ENCODE measurements at places on chromosomes 16 and 17.

DNA sequence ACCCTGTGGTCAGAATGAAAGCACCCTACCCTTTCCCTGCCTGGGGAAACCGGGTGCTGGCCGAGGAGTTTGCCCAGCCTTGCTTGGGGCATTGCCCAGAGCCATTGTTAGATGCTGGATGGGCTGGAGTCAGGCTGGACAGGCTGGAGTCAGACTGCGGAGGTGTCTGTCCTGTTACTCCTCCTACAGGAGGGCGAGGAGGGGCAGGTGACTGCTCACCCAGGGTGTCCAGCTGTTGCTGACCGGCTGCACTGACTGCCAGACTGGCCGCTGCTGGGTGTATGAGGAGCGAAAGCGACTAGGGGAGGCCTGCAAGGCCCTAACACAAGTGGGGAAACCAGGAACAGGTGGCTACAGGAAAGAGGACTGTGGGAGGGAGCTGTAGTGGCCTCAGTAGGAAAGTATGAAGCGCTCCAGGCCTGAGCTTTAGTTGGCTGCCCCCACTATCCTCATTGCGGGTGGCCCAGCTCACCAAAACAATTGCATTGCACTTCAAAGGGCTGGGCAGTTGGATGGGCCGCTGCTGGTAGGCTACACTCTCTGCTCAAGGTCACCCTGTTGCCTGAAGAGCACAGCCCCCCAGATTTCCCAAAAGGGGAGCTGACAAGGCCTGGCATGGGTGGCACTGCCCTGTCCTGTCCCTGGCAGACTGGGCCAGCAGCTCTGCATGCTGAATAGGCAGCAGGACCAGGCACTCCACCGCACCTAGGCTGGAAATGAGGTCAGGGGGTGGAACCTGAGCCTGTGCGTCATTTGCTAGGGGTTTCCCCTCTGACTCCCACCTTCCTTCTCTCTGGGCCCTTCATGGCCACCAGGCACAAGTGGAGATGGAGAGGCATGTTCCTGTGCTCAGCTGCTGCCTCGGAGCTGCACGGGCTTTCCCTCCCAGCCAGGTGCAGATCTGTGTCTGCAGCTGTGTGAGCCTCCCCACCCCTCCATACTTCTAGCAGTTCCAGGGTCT is 18.4 kb downstream of the LDHD start:
- peaks cover 44% of the 10 kb centered on the region for H3K4me1 ChIP-seq
- H3K36me3 ChIP-seq = peaks cover 4% of the 10 kb centered on the region
- no peak overlapping the region for H3K4me3 ChIP-seq
- no peaks in the 10 kb centered on the region for H3K27me3 ChIP-seq
- no peak overlapping the region for H3K27ac ChIP-seq

- H3K27ac ChIP-seq = no peak overlapping the region
- DNase-seq = peak; percentile 50
- H3K4me3 ChIP-seq = no peak overlapping the region
Measured at GRCh38 chr16:20300312-20301097, 26.8 kb downstream of the GP2 start.

DNA sequence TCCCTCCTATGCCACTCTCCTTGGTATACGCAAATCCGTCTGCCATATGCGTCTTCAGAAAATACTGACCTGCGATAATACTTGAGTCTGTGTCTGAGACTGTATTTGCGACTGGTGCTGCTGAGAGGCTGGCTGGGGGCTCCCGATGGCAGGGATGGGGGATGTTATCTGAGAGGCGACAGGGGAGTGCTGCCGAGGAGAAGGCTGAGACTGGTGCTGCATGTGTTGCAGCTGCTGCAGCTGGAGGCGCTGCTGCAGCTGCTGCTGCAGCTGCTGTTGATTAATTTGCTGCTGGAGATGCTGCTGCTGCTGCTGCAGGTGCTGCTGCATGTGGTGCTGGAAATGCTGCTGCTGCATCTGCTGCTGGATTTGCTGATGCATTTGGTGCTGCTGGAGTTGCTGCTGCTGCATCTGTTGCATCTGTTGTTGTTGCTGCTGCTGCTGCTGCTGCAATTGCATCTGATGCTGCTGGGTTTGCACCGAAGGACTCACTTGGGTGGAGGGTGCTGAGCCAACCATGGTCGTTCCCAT is 107.7 kb downstream of the TOX3 start:
- peaks cover 32% of the 10 kb centered on the region for H3K36me3 ChIP-seq
- peaks cover 30% of the 10 kb centered on the region for H3K4me1 ChIP-seq

DNA sequence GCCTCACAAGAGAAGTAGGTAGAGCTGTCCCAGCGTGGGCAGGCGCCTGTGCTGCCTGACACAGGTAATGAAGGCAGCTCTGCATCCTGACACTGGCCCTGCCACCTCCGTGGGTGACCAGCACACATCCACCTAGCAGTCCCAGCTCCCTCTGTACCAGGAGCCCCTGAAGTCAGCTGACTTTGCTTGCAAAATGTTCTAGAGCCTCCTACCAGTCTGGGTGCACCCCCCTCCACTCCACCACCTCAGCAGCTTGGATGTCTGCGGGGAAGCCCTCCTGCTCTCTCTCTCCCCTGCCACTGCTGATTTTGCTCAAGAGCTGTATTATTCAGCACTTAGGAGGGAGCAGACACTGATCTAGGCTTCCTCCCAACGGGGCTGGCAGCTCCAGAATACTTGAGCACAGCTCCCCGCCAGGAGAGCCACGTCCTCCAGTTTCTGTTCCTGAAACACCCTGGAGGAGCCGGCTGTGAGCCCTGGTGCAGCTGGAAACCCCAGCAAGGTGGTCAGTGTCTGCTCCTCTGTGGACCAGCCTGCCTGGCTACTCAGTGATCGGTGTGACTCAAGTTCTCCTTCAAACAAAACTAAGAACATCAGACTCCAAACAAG is 1.0 kb downstream of the RNF166 start:
- H3K36me3 ChIP-seq = no peaks in the 10 kb centered on the region
- peak overlapping the region; percentile 92 for H3K4me3 ChIP-seq
- H3K27me3 ChIP-seq = no peaks in the 10 kb centered on the region
- no peak overlapping the region for H3K27ac ChIP-seq
- H3K4me1 ChIP-seq = peaks cover 18% of the 10 kb centered on the region

GRCh38 chr16:22356930-22357634 is 17.3 kb downstream of the CDR2 start:
- no peaks in the 10 kb centered on the region for H3K27me3 ChIP-seq
- no peak for DNase-seq
- H3K4me1 ChIP-seq = peaks cover 9% of the 10 kb centered on the region
- H3K4me3 ChIP-seq = no peak overlapping the region
- peaks cover 3% of the 10 kb centered on the region for H3K36me3 ChIP-seq

- H3K36me3 ChIP-seq = no peaks in the 10 kb centered on the region
- H3K27ac ChIP-seq = no peak overlapping the region
- peaks cover 30% of the 10 kb centered on the region for H3K4me1 ChIP-seq
- no peak for DNase-seq
- H3K27me3 ChIP-seq = peaks cover 23% of the 10 kb centered on the region
Measured at GRCh38 chr16:85027958-85028684, 526 bp downstream of the KIAA0513 start.

DNA sequence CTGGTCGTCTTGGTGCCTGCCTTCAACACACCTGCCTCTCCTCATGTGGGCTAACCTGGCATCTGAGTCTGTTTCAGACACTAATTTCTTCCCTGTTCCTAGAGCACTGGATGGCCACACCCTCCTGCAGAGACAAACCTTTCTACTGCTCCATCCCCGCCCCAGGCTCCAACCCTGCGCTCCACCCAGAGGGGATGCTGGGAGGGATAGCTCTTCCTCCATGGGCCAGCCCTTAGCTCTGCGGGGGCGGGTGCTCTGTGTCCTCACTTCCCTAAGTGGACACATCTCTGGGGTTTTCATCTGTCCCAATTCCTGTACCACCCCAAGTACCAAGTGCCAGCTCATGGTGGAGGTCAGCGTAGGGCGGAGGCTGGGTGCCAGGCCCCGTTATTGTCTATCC is 11.0 kb upstream of the CRISPLD2 start:
- H3K36me3 ChIP-seq = no peaks in the 10 kb centered on the region
- H3K27me3 ChIP-seq = peaks cover 26% of the 10 kb centered on the region
- DNase-seq = no peak
- no peak overlapping the region for H3K27ac ChIP-seq
- H3K4me3 ChIP-seq = no peak overlapping the region

DNA sequence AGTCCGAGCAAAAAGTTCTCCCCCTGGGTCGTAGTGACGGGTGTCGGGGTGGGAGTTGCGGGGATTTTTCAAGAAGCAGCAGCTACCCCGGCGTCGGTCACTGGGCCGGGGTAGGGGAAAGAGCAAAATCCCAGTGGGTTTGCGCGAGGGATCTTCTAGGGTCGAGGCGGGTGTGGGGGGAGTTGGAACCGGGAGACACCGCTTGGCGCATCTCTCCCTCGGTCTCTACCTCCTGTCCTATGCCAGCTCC is 2.3 kb upstream of the UBTF start:
- DNase-seq = no peak
- peaks cover 2% of the 10 kb centered on the region for H3K27me3 ChIP-seq
- peaks cover 29% of the 10 kb centered on the region for H3K4me1 ChIP-seq

- H3K36me3 ChIP-seq = no peaks in the 10 kb centered on the region
- H3K27ac ChIP-seq = no peak overlapping the region
- peaks cover 18% of the 10 kb centered on the region for H3K4me1 ChIP-seq
Measured at GRCh38 chr16:66247516-66248481, 118.7 kb upstream of the CDH5 start.

DNA sequence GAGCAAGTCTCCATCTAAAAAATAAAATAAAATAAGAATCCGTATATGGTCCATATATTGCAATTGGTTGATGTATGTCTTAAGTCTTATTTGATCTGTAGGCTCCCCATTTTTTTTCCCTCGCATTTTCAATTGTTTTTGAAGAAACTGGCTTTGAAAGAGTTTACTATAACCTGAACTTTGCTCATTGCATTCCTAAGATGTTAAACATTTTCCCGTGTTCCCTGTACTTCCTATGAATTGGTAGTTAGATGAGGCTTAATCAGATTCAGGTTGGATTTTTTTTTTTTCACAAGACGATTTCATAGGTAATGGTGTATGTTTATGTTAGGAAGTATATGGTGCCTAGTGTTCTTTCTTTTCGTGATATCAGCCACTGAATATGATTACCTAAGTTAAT is 3.3 kb downstream of the LRRC36 start:
- peaks cover 9% of the 10 kb centered on the region for H3K4me1 ChIP-seq
- no peaks in the 10 kb centered on the region for H3K36me3 ChIP-seq
- no peak overlapping the region for H3K27ac ChIP-seq
- H3K4me3 ChIP-seq = no peak overlapping the region
- no peak for DNase-seq

DNA sequence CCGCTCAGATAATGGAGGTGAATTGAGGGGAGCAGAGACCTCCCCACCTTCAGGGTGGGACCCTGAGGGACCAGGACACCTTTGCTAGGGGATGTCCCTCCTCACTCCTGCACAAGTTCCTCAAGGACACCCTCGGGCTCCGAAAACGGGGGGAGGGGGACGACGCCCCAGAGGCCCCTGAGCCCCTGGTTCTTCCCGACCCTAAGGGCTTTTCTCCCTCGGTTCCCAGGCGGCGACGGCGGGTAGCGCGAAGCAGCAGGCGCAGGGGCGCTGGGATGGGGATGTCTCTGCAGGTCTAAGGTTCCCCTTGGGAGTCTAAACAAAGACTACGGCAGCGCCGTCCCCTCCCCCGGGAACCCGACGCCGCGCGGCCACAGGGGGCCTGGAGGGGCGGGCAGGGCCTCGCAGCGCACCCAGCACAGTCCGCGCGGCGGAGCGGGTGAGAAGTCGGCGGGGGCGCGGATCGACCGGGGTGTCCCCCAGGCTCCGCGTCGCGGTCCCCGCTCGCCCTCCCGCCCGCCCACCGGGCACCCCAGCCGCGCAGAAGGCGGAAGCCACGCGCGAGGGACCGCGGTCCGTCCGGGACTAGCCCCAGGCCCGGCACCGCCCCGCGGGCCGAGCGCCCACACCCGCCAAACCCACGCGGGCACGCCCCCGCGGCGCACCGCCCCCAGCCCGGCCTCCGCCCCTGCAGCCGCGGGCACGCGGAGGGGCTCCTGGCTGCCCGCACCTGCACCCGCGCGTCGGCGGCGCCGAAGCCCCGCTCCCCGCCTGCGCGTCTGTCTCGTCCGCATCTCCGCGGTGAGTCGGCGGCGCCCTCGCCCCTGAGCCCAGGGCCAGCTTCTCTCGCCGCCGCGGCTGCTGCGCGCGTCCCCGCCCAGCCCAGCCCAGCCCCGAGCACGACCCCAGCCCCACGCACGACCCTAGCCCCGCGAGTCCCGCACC is 36.7 kb upstream of the NDRG4 start:
- no peak overlapping the region for H3K27ac ChIP-seq
- no peaks in the 10 kb centered on the region for H3K36me3 ChIP-seq
- DNase-seq = peak; percentile 25
- peaks cover 8% of the 10 kb centered on the region for H3K4me1 ChIP-seq
- peaks cover 79% of the 10 kb centered on the region for H3K27me3 ChIP-seq

DNA sequence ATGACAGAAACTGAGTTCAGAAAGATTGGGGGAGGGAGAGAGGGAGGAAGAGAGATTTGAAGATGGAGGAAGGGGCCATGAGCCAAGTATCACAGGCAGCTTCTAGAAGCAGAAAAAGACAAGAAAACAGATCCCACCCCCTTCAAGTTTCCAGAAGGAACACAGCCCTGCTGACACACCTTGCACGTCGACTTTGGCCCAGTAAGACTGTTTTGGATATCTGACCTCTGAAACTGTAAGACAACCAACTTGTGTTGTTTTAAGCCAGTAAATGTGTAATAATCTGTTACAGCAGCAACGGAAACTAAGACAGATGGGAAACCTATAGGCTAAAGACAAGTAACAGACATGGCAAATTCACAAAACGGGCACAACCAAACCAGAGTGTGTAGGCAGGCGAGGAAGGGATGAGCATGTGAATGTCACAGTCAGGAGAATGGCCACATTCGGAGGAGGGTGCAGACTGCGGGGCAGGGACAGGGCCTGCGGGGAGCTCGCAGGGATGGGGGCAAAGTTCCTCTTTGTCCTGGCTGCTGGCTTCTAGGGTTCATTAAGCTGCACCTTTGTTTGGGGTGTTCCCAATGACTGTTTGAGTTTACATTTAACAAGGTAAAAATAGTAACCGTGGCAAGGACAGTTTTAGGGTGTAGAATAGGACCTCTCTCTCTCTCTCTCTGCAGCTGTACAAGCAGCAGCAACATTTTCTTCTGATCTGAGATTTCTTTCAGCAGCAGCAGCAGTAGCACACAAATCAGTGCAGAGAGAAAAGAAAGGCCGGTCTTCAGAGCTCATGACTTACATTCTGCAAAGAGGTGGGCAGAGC is 18.3 kb upstream of the ATP2C2 start:
- DNase-seq = no peak
- no peaks in the 10 kb centered on the region for H3K36me3 ChIP-seq
- no peaks in the 10 kb centered on the region for H3K27me3 ChIP-seq
- H3K4me1 ChIP-seq = peaks cover 9% of the 10 kb centered on the region
- H3K4me3 ChIP-seq = no peak overlapping the region

GRCh38 chr16:28308794-28309584 is 16.7 kb downstream of the SBK1 start:
- H3K27me3 ChIP-seq = no peaks in the 10 kb centered on the region
- peaks cover 12% of the 10 kb centered on the region for H3K36me3 ChIP-seq
- peak overlapping the region; percentile 60 for H3K27ac ChIP-seq
- no peaks in the 10 kb centered on the region for H3K4me1 ChIP-seq

- no peaks in the 10 kb centered on the region for H3K36me3 ChIP-seq
- H3K4me1 ChIP-seq = peaks cover 5% of the 10 kb centered on the region
- no peak overlapping the region for H3K27ac ChIP-seq
- DNase-seq = no peak
- no peak overlapping the region for H3K4me3 ChIP-seq
Measured at GRCh38 chr16:55746081-55746480, 86.8 kb downstream of the CES1 start.

GRCh38 chr17:69854225-69854780 is 220.7 kb upstream of the KCNJ16 start:
- no peaks in the 10 kb centered on the region for H3K27me3 ChIP-seq
- H3K4me3 ChIP-seq = no peak overlapping the region
- H3K4me1 ChIP-seq = peaks cover 12% of the 10 kb centered on the region
- DNase-seq = no peak
